Caco-2 (cell line): ENCODE measurements at places on chromosomes 3 and 15. TPM values are rescaled to one million over a fixed set of nuclear protein-coding genes. Genes with fewer than 3 reads are reported as not detected.
A peak's percentile ranks its signal among the peaks of the same experiment; 100 is the strongest.

The CNTN3 gene
- not detected in 2 replicates for total RNA-seq

The DHX36 gene
- 76.4 and 87.3 TPM in 2 replicates for total RNA-seq

The CASR gene
- not detected in 2 replicates for total RNA-seq

- no peak overlapping the region for H3K4me3 ChIP-seq
- DNase-seq, result no peak
- no peaks in the 10 kb centered on the region for H3K4me1 ChIP-seq
- H3K36me3 ChIP-seq, result no peaks in the 10 kb centered on the region
These were observed 50.9 kb downstream of the C3orf85 start for GRCh38 chr3:109187390-109187789.

DNA sequence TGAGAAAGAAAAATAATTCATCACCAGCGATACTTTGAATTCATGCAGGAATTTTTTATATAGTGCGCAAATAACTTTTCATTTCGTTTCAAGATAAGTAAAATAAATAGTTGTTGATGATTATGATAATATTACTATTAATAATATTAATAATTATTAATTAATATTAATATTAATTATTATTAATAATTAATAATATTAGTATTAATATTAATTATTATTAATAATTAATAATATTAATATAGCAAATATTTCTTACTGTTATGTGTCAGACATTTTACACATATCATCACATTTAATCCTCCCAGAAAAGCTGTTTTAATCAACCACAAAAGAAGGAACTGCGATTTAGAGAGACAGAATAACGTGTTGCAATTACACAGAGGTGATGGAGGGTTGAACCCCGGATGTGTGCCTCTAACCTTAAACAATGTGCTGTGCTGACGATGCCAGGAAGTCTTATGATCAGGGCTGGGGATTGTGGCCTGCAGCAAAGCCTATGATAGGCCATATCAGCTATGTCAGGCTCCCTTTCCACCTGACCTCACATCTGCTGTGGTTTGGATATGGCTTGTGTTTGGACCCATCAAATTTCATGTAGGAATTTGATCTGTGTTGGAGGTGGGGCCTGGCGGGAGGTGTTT is 263.5 kb upstream of the NR2F2 start:
- H3K36me3 ChIP-seq, result no peaks in the 10 kb centered on the region
- DNase-seq, result no peak
- H3K27me3 ChIP-seq, result no peaks in the 10 kb centered on the region
- peak overlapping the region; percentile 70 for H3K27ac ChIP-seq
- peaks cover 53% of the 10 kb centered on the region for H3K4me1 ChIP-seq
- H3K4me3 ChIP-seq, result no peak overlapping the region

DNA sequence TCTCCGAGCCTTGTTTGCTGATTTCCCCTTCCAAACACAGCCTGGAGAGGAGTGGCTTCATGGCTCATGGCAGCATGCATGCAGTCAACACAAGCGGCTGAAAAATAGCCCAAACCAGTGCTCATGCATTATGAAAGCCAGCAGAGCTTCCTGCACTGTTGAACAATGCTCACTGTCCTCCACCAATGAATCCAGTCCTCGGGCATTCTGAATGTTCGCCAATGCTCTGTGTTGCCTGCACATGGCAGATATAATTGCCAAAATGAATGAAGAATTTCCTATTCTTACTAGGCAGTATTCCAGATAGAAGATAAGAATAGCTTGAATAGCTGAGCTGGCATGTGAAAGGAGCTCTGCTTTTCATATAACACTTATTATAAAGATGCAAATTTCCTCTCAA is 252.7 kb downstream of the ROBO1 start:
- H3K27me3 ChIP-seq, result no peaks in the 10 kb centered on the region
- H3K4me3 ChIP-seq, result no peak overlapping the region
- DNase-seq, result no peak
- H3K4me1 ChIP-seq, result no peaks in the 10 kb centered on the region
- no peak overlapping the region for H3K27ac ChIP-seq

DNA sequence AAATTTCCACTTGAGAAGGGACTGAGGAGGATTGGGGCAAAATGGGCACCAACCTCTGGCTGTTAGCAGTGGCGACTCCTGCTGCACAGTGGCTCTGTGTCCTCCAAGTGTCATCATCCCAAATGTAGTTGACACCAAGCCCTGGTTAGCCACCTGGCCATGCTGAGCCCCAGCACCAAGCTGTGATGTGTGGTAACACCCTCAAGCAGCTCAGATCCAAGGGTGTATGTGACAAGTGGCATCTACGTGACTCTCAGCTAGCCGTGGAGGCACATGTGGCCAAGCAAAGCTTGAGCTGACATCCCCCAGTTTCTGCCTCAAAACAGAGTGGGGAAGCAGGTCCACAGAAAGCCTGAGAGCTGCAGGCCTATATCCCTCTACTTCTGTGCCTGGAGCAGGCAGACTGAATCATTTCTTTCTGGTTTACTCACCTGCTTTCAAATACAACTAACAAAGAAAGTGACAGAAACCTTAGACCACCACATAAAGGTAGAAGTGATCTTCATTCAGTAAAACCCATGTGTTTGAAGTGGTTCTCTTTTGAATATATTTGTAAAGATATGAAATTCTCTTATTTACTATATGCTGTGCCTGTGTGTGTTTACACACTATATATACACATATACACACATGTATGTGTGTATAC is 40.0 kb downstream of the FOXP1 start:
- no peak for DNase-seq
- peaks cover 38% of the 10 kb centered on the region for H3K4me1 ChIP-seq
- H3K27me3 ChIP-seq, result no peaks in the 10 kb centered on the region

DNA sequence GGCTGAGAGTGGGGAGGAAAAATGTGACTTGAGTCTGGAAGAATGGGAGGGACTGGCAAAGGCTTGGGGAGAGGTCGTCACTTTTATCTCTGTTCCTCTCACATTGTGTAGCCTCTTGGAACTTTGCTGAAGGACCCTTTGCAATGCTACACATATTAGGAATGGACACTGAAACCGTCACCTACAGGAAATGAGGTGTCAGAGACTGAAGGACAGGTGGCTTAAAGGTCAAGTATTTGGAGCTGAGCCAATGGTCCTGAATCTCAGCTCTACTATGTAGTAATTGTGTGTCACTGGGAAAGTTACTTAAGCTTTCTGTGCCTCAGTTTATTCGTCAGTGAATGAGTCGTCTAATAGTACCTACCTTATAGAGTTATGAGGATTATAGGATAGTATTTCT is 14.7 kb downstream of the MCTP2 start:
- H3K4me1 ChIP-seq, result peaks cover 27% of the 10 kb centered on the region
- peak overlapping the region; percentile 39 for H3K27ac ChIP-seq
- H3K4me3 ChIP-seq, result no peak overlapping the region

DNA sequence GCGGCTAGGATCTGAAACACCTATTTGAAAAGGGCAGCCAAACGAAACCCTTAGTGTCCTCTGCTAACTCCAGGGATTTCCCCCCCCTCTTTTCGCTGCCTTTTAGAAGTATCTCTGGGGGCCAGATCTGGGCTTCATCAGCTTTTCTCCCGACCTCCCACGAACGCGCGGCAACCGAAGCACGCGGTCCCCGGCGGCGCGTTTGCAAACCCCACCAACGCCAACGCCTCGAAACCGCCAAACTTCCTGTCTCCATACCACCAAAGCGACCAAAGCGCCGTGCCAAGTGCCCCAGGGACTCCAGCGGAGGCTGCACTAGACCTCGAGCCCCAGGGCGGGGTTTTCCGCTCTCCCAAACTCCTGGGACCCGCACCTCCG is 155.8 kb upstream of the FRMD4B start:
- H3K4me3 ChIP-seq, result no peak overlapping the region
- peaks cover 9% of the 10 kb centered on the region for H3K4me1 ChIP-seq
- H3K36me3 ChIP-seq, result no peaks in the 10 kb centered on the region
- DNase-seq, result no peak
- no peak overlapping the region for H3K27ac ChIP-seq
- H3K27me3 ChIP-seq, result no peaks in the 10 kb centered on the region

DNA sequence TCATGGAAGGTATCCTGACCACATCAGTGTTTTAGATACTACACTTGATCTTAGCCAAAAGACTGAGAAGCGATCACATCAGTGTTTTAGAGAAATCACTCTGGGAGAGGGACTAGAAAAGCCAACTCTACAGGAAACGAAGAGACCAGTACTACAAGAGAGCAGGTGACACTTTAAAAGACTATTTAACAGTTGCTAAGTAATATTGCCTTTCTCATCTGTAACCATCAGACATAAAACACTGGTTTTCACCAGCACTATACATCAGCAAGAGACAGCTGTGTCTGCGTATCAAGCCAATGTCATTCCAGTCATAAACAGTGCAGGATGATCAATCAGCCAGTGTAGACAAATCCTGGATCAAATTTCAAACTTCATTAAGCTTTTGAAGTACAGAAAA is 66.7 kb downstream of the GLB1 start:
- no peaks in the 10 kb centered on the region for H3K27me3 ChIP-seq
- H3K4me1 ChIP-seq, result no peaks in the 10 kb centered on the region
- no peak overlapping the region for H3K4me3 ChIP-seq
- no peak for DNase-seq
